Urothelium cell line (cell line): ENCODE measurements at places on chromosomes 1 and 21.

DNA sequence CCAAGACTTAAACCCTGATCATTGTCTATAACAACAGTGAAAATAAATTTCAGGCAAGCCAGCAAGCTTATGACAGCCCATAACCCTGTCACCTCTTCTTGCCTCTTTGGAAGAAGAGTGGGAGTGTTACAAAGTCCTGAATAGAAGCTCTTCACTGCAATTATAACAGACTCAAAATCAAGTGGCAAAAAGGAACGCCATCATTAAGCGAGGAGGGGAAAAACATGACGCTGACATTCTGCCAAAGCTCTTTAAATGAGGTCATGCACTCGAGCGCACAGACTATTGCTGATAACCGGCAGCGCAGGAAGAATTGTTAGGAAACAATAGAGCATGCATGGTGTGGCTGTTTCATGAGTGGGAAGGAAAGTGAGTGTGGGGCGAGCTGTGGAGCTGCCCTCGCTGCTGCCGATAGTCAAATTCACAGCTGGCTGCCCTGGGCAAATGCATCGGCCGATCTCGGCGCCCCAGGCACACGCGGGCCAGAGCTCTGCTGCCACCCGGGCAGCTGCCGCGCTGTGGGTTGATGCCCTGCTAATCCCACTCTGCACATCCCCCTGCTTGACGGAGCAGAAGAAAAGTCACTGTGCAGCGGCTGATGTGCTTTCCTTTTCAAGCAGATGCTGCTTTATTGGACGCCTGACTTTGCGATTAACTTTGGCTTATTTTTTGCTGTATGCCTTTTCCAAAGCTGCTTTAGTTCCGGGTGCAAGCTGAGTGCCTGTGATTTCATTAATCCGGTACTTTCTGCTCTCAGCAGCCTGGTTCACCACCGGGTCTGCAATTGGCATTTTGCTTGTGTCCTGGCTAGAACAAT is 102.4 kb upstream of the ST6GALNAC5 start:
- DNase-seq = no peak

DNA sequence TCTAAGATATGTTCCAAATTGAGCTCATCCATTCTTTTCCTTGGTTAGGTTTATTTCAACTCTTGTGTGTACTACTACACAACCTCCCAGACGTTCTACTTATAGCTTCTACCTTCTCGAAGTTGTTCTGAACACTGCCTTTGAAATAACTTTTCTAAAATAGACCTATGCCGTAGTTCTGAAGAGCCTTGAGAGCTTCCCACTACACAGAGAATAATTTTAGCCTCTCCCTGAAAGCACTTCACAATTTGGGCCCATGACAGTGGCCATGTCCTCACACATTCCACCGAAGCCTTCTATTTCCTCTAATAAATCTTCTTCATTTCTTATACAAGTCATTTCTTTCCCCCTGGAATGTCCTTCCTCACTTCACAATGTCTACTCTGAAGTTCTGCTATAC is 62.2 kb downstream of the CRB1 start:
- no peak for DNase-seq

DNA sequence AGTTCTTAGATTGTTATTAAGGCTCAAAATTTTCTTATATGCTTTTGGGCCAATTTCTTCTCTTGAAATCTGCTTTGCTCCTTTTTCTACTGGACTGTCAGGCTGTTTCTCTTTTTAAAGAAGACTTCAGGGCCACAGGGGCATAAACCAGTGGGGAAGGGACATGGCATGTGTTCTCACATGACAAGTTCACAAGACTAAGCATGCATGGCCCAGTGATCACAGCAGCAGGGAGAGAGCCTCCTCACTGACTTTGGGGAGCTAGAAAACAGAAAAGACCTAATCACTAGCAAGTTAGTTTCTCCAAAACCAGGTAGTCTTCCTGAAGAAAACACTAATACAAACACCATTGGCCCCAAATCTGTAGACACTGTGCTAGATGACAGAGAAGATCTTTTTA is 64.8 kb downstream of the RAB3GAP2 start:
- DNase-seq = no peak

DNA sequence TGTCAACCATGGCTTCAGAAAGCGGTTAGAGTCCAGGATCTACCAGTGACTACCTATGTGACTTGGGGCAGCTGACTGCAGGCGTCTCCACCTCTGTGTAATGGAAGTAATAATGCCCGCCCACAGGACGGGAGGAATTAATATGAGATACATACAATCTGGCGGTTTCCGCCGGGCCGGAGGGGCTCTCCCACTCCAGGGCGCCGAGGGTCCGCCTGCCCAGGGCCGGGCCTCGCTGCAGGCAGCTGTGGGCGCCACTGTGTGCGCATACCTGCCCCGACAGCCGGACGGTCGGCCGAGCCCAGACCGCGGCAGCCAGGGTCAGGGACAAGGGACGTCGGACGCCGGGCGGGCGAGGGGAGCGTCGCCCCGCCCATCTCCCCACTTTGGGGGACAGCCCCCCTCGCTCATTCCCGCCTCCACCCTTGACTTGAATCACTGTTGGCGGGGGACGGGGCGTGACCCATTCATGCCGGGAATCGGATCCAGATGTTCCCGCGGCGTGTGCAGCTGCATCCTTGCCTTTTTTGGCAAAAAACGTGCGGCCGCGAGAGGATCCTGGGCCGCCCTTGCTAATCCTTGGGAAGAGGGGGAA is 6.0 kb upstream of the SF3A3 start:
- no peak for DNase-seq

- DNase-seq = peak; percentile 47
Observed at GRCh38 chr1:19096036-19096833, 113.8 kb downstream of the UBR4 start.

DNA sequence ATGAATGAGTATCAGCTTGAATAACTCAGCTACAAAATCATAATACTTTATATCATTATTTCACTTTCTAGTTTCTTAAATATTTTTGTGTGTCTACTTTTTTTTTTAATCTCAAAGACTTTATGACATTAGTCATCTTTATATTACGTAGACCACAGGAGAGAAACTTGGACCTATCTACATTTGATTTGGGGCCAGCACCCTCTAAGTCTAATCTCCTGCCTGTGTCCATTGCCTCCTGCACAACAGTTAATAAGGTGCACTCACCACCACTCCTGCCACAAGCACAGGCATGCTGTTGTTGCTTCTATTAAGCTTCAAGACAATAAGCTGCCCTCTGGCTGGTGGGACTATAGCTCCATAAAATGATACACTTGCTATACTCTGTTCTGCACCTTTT is 70.4 kb downstream of the DIRAS3 start:
- peak; percentile 47 for DNase-seq

GRCh38 chr1:119279456-119280381 is 88.9 kb upstream of the HAO2 start:
- DNase-seq = peak; percentile 89

GRCh38 chr1:15678578-15678977 is 5.5 kb upstream of the PLEKHM2 start:
- DNase-seq = no peak

- DNase-seq = no peak
Observed at GRCh38 chr1:234875953-234876855, 252.4 kb downstream of the TOMM20 start.

GRCh38 chr1:81823082-81823481 is 22.3 kb downstream of the ADGRL2 start:
- no peak for DNase-seq

- DNase-seq = no peak
Observed at GRCh38 chr21:42655796-42656770, 2.7 kb downstream of the PDE9A start.

DNA sequence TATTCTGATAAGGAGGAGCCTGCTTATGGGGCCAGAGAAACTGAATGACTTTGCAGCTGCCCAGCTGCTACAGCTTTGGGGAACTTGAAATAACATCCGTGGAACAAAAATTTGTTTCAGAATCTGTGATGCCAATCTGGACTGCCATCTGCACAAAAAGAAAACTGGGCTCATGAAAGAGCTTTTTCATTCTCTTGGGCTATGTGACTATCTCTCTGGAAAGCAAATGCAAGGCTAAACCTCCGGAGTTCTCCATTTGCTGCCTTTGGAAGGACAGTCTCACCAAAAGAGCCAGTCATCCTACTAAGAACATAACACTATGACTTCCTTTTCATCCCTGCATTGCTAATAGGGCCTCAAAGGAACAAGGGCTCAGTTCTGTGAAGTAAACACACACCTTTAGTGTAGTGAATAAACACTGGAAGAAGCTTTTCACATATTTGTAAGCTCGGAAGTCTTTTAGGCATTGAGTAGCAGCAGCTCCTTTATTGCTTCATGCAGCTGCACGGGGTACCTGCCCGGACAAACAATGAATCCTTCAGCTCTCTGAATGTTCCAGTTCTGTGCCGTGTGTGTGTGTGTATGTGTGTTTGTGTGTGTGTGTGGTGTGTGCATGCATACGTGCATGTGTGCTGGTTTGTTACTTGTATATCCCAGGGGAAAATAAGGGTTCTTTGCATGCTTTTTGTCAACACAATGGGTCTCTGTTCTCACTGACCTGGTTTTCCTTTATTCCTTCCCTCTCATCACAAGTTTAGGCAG is 255.5 kb upstream of the SGIP1 start:
- no peak for DNase-seq

DNA sequence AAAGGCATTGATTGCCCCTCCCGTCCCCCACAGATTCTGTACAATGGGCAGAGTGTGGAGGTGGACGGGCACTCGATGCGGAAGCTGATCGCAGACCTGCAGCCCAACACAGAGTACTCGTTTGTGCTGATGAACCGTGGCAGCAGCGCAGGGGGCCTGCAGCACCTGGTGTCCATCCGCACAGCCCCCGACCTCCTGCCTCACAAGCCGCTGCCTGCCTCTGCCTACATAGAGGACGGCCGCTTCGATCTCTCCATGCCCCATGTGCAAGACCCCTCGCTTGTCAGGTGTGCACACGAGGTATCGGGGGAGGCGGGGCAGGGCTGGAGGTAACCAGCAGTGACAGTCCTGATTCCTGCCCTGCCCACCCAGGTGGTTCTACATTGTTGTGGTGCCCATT is 44.8 kb upstream of the KDM4A start:
- no peak for DNase-seq

GRCh38 chr1:30048905-30049304 is 674.5 kb downstream of the MATN1 start:
- no peak for DNase-seq

DNA sequence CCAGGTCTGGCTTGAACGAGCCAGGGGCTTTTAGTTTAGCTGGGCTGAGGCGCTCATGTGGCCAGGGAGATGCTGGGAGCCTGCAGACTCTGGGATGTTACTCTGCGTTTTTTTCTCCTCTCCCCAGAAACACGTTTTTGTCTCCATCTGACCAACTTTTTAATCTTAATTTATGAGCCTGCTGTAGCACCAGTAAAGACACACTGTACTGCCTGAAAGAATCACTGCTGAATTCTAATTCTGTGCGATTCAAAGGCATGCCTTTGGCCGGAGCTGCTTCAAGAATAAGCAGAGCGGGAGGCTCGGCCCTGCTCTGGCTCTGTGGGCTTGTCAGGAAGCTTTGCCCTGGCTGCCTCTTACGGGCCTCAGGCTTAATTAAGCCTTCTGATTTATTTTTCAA is 129.5 kb downstream of the CAMTA1 start:
- DNase-seq = no peak

DNA sequence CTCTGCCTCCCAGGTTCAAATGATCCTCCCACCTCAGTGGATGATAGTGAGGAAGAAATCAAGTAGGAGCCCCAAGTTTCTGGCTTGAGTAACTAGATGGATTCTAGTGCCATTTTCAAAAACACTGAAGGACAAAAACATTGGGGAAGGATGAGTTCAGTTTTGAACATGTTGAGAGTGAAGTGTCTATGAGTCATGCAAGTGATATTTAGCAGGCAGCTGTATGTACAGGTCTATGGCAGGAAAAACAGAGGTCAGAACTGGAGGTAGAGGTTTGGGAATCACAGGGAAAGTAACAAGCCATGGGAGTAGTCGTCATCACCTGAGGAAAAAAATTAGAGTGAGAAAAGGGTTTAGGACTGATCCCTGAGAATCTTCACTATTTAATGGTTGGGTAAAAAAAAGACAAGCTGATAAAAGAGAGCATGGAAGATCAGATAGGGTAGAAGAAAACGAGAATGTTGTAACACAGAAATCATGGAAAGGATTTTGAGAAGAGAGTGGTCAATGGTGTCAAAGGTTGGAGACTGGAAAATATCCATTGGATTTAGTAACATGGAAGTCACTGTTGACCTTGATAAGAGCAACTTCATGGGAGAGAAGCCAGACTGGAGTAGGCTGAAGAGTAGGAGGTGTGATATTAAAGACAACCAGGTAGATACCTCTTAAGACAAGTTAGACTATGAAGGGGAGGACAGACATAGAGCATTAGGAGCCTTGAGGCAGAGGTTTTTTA is 53.1 kb downstream of the DIPK1A start:
- DNase-seq = peak; percentile 61

DNA sequence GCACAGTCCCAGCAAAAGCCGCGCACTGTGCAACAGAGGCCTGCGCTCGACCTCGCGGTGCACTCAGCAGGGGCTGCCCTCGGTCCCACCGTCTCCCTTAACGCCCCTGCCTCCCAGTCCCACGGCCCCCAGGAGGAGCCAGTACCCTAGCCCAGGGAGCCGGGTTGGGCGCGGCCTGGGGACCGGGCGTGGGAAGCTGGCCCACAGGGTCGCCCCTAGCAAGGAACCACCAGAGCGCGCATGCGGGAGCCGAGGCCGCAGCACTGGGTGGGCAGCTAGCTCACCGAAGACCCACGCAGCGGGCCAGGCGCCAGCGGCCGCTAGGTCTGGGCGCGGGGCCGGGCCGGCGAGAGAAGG is 21.6 kb upstream of the ZNF678 start:
- DNase-seq = no peak

DNA sequence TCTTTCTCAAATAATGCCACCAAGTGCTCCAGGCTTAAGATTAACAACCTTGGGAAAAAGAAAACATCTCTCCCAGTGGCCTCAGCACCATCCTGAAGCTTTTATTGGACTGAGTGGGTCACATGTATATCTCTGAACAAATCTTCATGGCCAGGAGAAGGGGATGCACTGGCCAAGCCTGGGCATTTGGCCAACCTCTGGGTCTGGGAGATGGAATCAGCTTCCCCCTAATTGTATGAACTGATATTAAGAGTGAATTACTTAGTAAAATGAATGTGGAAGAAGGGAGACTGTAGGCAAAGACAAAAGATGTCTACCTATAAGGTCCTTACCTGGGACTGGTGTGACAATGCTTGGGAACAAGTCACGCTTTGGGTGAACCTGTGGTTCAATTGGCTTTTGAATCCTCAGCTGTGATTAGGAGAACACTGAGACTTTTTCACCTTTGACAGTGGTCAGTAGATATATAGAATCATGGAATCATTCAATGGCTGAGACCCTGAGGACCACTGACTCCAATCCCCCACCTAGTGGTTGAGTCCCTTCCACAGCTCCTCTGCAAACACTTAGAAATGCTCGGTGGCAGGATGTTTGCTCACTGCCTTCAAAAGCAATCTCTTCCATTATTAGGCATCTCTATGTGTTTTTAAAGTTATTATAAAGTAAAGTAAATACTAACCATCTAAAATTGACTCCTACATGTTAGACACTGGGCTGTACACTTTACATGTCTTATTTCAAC is 102.6 kb upstream of the ATP1A1 start:
- no peak for DNase-seq

- no peak for DNase-seq
Observed at GRCh38 chr1:61450872-61451571, 273.9 kb downstream of the TM2D1 start.

- DNase-seq = no peak
Observed at GRCh38 chr1:199522936-199523335, 504.6 kb upstream of the NR5A2 start.

- DNase-seq = no peak
Observed at GRCh38 chr21:35026617-35027562, 22.2 kb downstream of the RUNX1 start.
